ENCODE measurements at places on chromosomes 5 and 9. TPM values are rescaled to one million over a fixed set of nuclear protein-coding genes. Genes with fewer than 3 reads are reported as not detected.

Gene LPAR1
- 33.7 TPM for total RNA-seq

Gene ARHGEF37
- total RNA-seq: 20.6 TPM

Gene GABRA1
- total RNA-seq: not detected

Gene CARD6
- 9.6 TPM for total RNA-seq

Gene THBS4
- total RNA-seq: 4.5 TPM

Gene NRARP
- total RNA-seq: 6.8 TPM

Gene OR13F1
- not detected for total RNA-seq

Gene MSANTD3
- total RNA-seq: 22.9 TPM

Gene PRDM9
- not detected for total RNA-seq

Gene FSTL4
- total RNA-seq: not detected

Gene NAIP
- 10.4 TPM for total RNA-seq

Gene HBEGF
- 18.2 TPM for total RNA-seq

Gene PHF24
- 1.3 TPM for total RNA-seq

Gene RAB3C
- 0.40 TPM for total RNA-seq

Gene RNF183
- not detected for total RNA-seq

Gene CA9
- total RNA-seq: 1.1 TPM

Gene ANKDD1B
- 0.36 TPM for total RNA-seq

Gene SPOCK1
- 149 TPM for total RNA-seq

Gene PDE8B
- total RNA-seq: 71.2 TPM

Gene GABRA6
- total RNA-seq: not detected

Gene NR6A1
- 0.91 TPM for total RNA-seq

Gene TMED9
- 79.7 TPM for total RNA-seq

Gene PRRC2B
- 137 TPM for total RNA-seq

Gene IFNE
- not detected for total RNA-seq

Gene P4HA2
- 72.2 TPM for total RNA-seq

Gene HINT2
- total RNA-seq: 60.7 TPM

Gene OLFM1
- 10.0 TPM for total RNA-seq

Gene PLCXD3
- 61.3 TPM for total RNA-seq

Gene LTC4S
- 24.3 TPM for total RNA-seq

Gene BTNL8
- total RNA-seq: 0.31 TPM

Gene INSL4
- not detected for total RNA-seq

Gene FAM221B
- total RNA-seq: not detected

Gene EIF4E1B
- total RNA-seq: not detected

Gene OCLN
- total RNA-seq: 1.8 TPM

Gene SPINK13
- not detected for total RNA-seq

Gene EPB41L4A
- total RNA-seq: 43.7 TPM

Gene SPATA9
- 0.53 TPM for total RNA-seq

Gene PCDHGA12
- total RNA-seq: 5.0 TPM

Gene ZNF300
- 1.6 TPM for total RNA-seq

Gene PCDHA13
- not detected for total RNA-seq

Gene MLLT3
- total RNA-seq: 14.0 TPM

Gene GRXCR2
- 2.7 TPM for total RNA-seq

Gene PAPPA
- 2.1 TPM for total RNA-seq

Gene FRRS1L
- 5.9 TPM for total RNA-seq

Gene PCA3
- not detected for total RNA-seq

Gene PRR7
- total RNA-seq: 0.33 TPM

Gene IFNA21
- total RNA-seq: not detected

Gene FOXD4
- 0.15 TPM for total RNA-seq

Gene IFNK
- not detected for total RNA-seq

Gene LECT2
- not detected for total RNA-seq

Gene RLN1
- total RNA-seq: not detected

Gene RETREG1
- 148 TPM for total RNA-seq

Gene KIAA1958
- total RNA-seq: 3.1 TPM

Gene RFESD
- 9.4 TPM for total RNA-seq

Gene SLC6A18
- not detected for total RNA-seq

Gene PCDHGA3
- 5.2 TPM for total RNA-seq

Gene TMED7
- 77.7 TPM for total RNA-seq

Gene ADAMTS12
- 1.1 TPM for total RNA-seq

Gene TAL2
- not detected for total RNA-seq

Data from right cardiac atrium (tissue), 5 donors.